ENCODE measurements at places on chromosomes 12 and 14.

DNA sequence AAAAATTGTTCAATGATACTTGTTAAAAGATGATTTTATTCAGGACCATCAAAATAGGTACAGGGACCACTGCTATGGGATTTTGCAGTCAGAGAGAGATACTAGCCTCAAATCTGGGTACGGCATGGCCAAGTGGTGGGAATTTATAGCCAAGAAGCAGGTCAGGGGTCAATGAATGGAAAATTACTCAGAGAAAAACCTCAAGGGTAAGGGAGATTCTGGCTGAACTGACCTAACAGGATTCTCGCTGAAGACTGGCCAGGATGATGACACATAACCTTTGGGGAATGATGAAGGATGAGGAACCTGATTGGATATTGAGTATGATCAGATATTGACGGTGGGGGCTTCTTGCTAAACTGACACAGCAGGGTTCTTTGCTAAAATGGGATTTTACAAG, 32.7 kb downstream of the DEPDC4 start:
- DNase-seq: no peak

- no peak for DNase-seq
These were observed 116.5 kb downstream of the RFLNA start for GRCh38 chr12:124411281-124411878.

- no peak for DNase-seq
These were observed 205.0 kb downstream of the AKAP6 start for GRCh38 chr14:32534145-32534544.

DNA sequence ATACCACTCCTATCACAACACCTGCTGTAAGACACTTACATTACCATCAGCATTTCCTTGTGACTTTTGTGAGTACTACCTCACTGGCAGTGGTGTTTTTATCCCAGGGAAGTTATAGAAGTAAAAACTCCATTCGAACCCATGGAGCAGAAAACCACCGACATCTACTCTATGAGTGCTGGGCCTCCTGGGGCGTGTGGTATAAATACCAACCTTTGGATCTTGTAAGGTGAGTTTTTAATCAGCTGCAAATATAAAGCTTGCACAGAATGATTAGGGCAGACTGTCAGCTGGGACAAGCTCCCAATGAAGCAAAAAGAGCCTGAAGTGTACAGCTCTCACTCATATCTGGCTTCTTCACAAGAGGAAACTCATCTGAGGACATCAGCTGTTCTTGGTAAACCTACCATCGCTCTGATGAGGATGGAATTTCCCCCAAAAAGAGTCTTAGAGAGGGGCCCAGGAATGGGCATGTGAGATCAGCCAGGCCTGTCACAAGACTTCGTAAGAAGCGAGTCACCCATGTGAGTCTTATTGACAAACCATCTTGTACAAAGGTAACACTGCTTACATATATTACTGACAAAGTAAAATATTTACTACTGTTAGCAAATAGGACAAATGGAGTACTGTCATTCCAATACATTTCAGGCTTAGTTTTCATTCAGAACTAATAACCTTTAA, 170.0 kb downstream of the SLC5A8 start:
- DNase-seq: no peak

GRCh38 chr14:64391113-64391725, 3.1 kb downstream of the MTHFD1 start:
- DNase-seq: no peak

DNA sequence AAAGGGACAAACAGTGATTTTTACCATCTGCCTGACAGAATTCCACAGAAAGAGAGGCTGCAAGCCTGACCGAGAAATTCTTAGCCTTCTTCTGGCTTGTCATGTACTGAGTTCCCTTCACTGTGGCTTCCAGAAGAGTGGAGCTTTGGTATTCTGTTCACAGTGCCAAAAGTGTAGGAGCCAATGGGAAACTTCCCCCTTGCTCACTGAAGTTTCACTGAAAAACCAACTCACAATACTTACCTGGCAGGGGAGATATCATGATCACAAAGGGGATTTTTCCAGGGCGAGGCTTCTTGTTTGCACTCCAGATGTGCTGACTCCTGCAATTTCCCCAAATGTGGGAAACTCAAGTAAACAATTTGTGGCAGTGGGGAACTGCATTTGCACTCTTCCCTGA, 31.7 kb upstream of the MMP19 start:
- no peak for DNase-seq

- no peak for DNase-seq
These were observed 444.0 kb downstream of the CCER1 start for GRCh38 chr12:90510948-90511347.

GRCh38 chr14:37056473-37056872, 115.9 kb downstream of the SLC25A21 start:
- DNase-seq: no peak

DNA sequence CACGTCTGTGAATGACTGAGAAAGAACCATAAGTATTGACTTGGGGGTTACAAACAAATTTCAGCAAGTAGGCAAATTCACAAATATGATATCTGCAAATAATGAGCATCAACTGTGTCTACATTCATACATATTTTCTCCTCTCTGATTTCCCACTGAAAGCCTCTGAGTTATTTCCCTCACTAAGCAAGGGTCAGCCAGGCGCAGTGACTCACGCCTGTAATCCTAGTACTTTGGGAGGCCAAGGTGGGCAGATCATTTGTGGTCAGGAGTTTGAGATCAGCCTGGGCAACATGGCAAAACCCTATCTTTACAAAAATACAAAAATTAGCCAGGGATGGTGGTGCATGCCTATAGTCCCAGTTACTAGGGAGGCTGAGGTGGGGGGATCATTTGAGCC, 80.8 kb downstream of the SLC25A21 start:
- no peak for DNase-seq

GRCh38 chr14:94548999-94549985, 11.9 kb upstream of the SERPINA4 start:
- peak; percentile 8 for DNase-seq

GRCh38 chr14:63174760-63175191, 29.5 kb upstream of the RHOJ start:
- no peak for DNase-seq

- no peak for DNase-seq
These were observed 11.0 kb upstream of the OAS2 start for GRCh38 chr12:112967306-112967705.

GRCh38 chr12:57591782-57592325, 862 bp downstream of the PIP4K2C start:
- no peak for DNase-seq

GRCh38 chr14:95314609-95315008, 5.1 kb downstream of the CLMN start:
- no peak for DNase-seq

- DNase-seq: no peak
These were observed 151.6 kb upstream of the PLEKHG7 start for GRCh38 chr12:92551210-92551609.

DNA sequence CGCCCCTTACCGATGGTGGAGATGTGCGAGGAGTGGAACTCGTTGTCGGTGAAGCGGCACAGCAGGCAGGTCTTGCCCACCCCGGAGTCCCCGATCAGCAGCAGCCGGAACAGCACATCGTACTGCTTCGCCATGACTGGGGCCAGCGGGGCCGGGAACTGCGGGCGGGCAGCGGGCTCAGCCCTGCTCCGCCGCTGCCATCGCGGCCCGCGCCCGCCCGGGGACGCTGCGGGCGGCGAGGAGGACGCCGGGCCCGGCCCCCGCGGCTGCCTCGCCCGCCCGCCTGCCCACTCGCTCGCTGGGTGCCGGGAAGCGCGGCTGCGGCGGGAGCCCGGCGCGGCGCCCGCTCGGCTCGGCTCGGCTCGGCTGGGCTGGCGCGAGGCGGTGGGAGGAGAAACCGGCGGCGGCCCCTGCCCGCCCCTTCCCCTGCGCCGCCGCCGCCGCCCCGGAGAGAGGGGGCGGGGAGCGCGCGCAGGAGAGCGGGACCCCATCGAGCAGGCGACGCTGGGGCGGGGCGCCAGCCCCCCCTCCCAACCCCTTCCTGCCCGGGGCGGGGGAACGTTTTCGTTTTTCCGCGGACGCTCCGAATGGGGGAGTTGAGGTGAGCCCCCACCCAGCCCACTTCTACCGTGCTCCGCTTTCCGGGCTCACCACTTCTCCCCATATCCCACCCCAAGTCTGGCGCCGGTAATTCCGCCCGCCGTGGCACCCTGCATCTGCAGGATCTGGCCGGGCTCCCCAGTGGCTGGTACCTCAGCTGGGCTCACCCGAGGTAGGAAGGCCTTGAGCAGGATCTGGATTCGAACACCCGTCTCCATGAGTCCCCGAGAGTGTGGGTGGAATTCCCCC, at the start of gene RAB15:
Gene RAB15, minus strand, starts transcription at position 394 of the 849 bp plus-strand sequence. Its CDS starts 260 bp downstream, at position 134.
- peak; percentile 38 for DNase-seq

DNA sequence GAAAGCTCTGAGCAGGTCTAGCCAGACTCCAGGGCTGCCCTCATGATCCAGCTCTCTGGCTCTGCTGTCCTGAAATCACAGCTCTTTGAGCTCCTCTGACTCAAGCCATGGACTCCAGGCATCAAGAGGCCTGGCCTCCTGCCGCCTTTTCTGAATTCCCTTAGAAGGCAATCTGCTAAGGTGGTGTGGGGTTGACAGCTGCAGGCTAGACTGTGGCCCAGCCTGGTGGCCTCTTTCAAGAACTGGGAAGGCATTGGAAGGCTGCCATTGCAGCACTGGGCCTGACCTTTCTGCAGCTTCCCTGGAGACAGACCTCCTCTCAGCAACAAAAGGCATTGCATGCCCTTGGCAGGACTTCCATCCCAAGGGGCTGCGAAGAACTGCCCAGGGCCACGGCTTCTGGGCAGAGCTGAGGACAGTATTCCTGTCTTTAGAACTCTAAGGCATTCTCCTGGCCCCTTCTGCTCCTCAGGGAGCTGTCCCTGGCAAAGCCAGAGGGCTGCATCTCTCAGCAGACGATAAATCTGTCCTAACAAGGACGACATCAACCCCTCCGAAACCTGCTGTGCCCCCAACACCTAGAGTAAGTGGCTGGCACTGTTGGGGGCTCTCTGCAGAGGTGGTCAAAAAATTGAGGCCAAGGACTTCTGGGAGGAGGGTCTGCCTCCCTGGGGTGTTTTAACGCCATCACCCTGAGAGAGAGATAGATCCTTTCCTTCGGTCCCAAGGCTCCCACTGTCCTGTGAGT, 115.6 kb downstream of the RBM19 start:
- no peak for DNase-seq

DNA sequence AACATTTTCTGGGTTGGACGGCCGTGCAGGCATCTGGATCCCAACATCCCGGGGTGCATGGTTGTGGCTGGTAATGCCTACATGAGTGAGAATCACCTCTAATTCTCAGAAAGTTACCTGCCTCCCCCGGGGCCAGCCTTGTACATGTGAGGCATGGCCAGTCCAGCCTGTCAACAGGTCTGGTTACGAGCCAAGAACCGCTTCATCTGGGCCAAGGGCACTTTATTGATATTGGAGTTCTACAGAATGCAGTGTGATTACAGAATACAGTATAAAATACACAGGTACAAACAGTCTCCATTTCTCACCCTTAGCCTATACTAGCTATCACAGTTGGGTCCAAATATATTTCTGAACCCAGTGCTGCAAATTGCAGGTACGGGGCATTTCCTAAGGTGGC, 84.9 kb upstream of the EVL start:
- DNase-seq: no peak

- no peak for DNase-seq
These were observed 28.1 kb downstream of the BTBD7 start for GRCh38 chr14:93304771-93305170.

GRCh38 chr12:96623155-96623554, 133.8 kb downstream of the CFAP54 start:
- DNase-seq: no peak

DNA sequence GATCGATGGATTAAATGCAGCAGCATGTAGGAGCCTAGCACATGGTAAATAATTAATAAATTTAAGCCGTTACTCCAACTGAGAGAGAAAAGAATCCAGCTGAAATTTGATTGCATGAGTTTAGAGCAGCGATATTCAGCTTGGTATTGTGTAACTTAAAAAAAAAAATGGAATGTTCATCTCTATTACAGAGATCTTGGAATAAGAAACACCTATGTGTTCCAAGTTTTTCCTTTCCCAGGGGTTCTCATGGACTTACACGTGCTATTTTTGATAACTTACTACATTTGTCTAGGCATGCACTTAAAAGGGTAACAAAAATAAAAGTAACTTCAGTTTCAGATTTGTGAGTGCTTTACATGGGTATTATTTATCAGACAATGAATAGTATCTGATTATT, 122.8 kb downstream of the RASSF9 start:
- DNase-seq: no peak

DNA sequence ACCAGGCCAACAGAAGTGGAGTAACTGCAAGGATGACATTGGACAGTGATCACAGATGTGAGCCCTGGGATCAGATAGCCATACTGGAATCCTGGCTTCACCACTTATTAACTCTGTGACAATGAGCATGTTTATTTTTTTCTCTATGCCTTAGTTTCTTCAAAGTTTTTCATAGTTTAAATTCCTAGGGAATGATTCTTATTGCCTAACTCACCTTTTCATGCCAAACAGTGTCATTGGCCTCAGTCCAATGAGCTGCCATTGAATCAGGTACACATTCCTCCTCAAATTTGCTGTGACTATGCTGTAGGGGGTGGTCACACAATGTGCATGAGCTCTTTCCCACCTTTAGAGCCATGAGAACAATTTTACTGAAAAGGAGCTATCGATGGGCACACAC, 342.3 kb downstream of the SYT1 start:
- no peak for DNase-seq

DNA sequence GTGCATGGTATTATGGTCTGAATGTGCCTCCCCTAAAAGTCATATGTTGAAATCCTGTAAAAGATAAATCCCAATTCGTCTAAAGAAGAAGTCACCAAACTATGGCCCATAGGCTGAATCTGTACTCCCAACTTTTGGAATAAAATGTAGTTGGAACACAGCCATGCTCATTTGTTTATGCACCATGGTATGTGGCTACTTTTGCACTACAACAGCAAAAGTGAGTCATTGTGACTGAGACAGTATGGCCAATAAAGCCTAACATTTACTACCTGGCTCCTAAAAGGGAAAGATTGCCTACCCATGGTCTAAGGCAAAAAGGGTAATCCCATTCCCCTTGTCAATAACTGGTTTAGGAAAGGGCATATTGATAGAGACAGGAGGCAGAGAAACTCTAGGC, 101.8 kb downstream of the LRIG3 start:
- DNase-seq: no peak

DNA sequence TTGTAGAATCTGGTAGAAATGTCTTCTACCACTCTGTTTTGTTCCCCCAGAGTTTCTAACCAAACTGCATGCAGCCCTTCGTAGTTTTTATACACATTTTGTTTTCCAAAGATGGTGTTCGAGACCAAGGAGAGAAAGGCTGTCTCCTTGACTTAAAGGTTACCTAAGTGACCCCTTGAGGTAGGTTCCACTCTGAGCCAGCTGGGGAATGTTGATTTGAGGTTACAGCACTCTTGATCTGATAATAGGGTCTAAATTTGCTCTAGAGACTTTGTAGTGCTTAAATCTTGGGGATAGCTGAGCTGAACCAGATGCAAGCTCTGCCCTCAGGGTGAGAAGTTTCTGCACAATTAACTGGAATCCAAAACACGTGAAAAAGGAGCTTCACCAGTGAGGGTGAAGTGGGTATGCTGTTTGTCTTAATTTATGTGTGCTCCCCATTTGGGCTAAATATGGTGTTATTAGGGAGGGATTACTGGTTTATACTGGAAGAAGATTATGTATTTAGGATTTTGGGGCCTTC, 3.1 kb downstream of the TMBIM6 start:
- DNase-seq: no peak

- DNase-seq: no peak
These were observed 173.0 kb upstream of the PRMT8 start for GRCh38 chr12:3317841-3318501.

GRCh38 chr12:117031843-117032592, 67.2 kb downstream of the TESC start:
- no peak for DNase-seq

- no peak for DNase-seq
These were observed 37.0 kb downstream of the YAF2 start for GRCh38 chr12:42201063-42201462.

Data from CD4-positive, alpha-beta T cell treated with Interleukin-6 at 100 ng/mL for 8 hours (primary cell).